ENCODE measurements at places on chromosomes 3 and 15.

- no peak for DNase-seq
These were observed 361.4 kb upstream of the IL12A start for GRCh38 chr3:159627229-159627628.

DNA sequence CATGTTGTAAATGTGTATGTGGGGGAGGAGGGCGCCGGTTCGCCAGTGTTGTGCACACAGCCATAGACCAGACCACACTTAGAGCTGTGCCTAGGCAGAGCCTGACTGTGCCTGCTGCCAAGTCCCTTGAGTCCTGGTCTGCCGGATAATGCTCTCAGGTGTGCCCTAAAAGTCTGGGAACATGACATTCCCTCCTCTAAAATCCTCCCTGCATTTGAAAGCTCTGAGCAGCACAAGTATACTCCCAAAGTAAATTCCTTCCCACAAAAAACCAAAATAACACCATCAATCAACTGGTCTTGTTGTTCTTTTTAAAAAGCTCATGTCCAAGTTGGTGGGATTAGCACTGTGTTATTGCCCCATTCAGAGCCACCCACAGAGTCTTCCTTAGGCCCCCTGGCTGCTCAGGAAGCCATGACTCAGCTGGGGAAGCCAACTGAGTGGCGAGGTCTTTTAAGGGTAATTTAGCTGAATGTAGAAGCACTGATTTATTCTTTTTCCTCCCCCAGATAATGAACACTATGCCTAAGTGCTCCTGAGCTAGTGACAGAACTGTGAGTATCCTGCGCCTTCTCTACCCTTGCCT is 147.8 kb upstream of the MCTP2 start:
- no peak for DNase-seq

DNA sequence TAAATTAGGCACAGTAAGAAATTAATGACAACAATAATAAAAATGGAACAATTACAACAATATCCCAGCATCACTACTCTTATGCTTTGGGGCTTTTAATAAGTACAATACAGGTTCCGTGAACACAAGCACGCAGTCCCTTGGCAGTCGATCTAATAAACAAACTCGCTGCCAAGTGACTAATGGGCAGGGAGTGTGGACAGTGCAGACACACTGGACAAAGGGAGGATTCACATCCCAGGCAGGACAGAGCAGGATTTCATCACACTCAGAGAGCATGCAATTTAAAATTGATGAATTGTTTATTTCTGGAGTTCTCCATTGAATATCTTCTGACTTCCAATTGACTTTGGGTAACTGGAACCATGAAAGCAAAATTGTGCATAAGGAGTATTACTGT is 524.1 kb upstream of the CFAP20DC start:
- DNase-seq = no peak

DNA sequence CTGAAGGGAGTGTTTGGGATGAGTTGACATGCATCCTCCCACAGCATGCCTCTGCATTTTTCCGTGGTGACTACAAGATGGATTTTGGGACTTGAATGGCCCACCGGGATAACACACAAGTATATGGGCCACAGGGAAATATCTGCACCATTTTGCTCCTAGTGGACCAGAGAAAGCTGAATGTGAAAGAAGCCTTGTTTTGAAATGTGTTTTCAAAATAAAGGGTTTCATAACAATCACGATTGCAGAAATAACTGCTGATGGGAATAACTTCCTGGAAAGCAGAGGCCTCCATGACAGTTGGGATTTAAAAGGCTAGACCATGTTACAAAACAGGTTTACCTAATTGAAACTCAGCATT is 77.5 kb upstream of the PRR23C start:
- no peak for DNase-seq

DNA sequence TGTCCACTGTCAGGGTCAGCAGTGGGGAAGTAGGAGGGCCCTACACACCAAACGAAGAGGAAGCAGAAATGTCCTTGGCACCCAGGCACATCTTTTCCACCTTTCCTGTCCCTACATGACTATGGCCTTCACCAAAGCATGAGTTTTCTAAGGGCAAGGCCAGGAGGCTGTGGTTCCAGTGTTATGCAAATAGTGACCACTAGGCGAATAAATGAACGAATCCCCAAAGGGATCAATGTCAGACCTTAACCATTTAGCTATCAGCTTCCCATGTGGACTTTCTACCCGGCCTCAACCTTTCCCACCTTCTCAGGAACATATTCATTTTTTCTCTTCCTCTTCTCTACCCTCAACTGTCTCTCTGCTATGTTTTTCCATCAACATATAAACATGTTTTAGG is 63.1 kb downstream of the NTRK3 start:
- no peak for DNase-seq

- DNase-seq = no peak
These were observed 181.7 kb upstream of the CADPS start for GRCh38 chr3:63056932-63057331.

- no peak for DNase-seq
These were observed 168.8 kb upstream of the SMAD3 start for GRCh38 chr15:66896611-66897010.

GRCh38 chr15:89479173-89479572 is 17.2 kb downstream of the RHCG start:
- DNase-seq = no peak

- no peak for DNase-seq
These were observed 23.0 kb downstream of the GSK3B start for GRCh38 chr3:120071259-120071658.

DNA sequence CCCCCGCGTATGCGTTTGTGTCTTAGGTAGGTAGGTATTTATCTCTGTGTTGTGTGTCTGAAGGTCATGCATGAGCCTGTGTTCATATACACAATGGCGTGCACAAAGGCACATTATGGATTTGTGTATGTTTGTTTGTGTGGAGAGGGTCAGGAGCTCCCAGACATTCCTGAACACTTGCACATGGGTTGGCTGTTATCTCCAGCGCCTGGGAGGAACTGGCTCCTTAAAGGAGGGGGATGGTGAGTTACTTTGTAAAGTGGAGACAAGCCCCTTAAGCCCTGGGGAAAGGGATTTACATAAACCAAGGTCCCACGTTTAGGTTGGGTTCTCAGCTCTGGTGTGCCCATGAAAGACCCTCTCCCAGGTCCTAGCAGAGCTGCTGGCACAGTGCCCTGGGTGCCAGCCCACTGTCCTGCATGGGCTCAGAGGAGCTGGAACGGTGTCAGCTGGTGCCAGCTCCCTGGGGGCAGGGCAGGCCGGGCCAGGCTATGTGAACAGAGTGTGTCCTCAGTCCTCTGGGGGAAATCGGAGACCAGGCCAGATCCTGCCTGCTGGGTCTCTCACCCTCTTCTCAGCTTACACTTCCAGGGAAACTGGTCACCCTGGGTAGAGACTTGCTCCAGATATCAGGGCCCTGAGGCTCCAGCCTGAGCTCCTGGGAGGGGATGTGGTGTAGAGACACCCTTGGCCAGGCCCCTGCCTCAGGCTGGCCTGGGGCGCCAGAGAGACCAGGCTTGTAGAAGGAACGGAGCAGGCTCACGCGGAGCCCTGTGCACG is 25.1 kb downstream of the SNX33 start:
- DNase-seq = no peak

GRCh38 chr3:113043686-113044085 is 52.9 kb downstream of the GTPBP8 start:
- no peak for DNase-seq

DNA sequence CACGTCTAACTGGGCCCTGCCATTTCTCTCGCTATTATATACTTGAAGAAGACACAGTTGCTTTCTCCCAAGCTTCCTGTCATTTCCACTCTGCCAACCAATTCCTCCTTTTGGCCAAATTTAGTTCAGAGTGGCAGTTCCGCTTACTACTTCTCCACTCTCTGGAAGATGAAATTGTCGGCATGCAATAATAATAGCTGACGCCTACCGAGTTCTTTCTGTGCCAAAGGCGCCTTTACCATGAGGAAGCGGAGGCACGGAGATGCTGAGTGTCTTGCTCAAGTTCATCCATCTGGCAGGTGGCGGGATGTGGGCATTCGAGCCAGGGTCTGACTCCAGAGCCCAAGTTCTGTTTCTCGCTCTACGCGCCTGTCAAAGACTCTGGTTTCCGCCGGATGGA is 14.6 kb upstream of the NRROS start:
- DNase-seq = no peak

DNA sequence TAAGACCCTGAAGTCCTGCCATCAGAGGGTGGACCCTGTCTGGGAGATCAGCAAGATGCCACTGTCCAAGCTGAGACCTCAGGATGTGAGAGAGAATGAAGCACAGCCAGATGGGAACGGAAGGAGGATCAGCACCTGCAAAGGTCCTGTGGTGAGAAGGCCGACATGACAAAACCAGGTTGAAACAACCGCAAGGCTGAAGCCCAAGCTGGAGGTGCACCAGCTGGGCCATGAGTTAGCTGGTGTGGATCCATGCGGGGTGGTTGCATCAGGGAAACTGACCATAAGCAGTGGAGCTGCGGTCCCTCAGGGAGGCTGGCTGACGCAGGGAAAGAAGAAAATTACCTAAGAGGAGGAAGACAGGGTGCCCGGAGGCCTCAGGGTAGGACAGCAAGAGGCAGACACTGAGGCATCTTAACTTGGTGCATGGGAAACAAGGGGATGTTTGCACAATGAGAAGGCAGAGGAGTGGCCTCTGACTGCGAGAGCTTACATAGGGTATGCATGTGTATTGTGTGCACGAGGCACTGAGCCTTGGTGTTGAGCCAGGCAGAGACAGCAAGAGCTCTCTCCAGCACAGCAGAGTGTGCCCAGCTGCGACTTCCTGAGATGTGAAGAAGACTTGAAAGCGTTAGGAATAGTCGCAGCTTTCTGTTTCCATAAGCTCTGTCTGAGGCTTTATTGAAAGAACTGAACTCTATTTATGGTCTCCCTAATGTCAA is 497.7 kb downstream of the OCA2 start:
- no peak for DNase-seq

GRCh38 chr3:14210843-14211594 is 32.4 kb downstream of the LSM3 start:
- no peak for DNase-seq

DNA sequence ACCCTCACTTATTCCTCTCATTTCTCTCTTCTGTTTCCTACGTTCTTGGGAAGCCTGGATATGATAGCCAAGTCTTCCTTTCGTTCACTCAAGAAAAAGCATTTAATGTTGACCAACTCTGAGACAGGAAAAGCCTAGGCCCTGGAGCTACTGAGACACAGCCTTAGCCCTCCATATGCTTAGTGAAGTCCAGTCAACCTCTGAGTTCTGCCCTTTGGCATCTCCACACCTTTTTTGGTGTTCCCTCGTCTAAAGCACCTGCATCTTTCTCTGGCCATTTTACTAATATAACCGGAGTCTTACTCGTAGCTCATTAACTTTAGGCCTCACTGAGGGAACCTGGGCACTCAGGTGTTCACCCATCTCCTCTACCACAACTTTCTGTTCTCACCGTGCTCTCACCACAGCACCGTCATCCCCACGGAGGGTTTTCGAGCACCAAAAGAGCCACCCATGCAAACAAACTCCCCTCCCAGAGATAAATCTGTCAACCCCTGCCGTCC is 632 bp downstream of the MTHFS start:
- DNase-seq = no peak

Measured in D721Med (cell line).